ENCODE measurements at places on chromosomes 6 and 20. TPM values are rescaled to one million over a fixed set of nuclear protein-coding genes. Genes with fewer than 3 reads are reported as not detected.

- DNase-seq, result no peak
- H3K27ac ChIP-seq, result no peak overlapping the region
- H3K27me3 ChIP-seq, result no peaks in the 10 kb centered on the region
- H3K4me1 ChIP-seq, result no peaks in the 10 kb centered on the region
- H3K36me3 ChIP-seq, result no peaks in the 10 kb centered on the region
- H3K4me3 ChIP-seq, result no peak overlapping the region
Observed at GRCh38 chr6:159103396-159104162, 58.8 kb upstream of the TAGAP start.

- no peaks in the 10 kb centered on the region for H3K27me3 ChIP-seq
- H3K36me3 ChIP-seq, result no peaks in the 10 kb centered on the region
- DNase-seq, result no peak
Observed at GRCh38 chr6:105112577-105112976, 67.2 kb downstream of the POPDC3 start.

DNA sequence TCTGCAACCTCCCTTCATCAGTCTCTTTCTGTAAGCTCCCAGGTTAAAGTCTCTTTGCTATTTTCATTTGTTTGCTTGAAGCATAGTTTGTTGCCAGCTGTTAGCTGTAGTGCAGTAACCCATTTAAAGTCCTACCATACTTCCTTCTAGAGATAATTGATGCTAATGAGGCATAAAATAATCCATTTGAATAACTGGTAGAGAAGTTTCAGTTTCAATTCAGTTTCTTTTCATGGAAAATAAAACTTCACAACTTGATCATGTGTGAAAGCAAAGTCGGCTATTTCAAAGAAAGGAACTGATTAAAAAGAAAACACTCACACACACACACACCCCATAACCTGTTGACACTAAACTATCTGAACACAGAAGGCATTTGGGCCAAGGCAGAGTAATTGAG lies 68.5 kb upstream of the TENT5A start:
- H3K27ac ChIP-seq, result no peak overlapping the region
- DNase-seq, result no peak
- H3K4me3 ChIP-seq, result no peak overlapping the region
- H3K36me3 ChIP-seq, result no peaks in the 10 kb centered on the region
- H3K27me3 ChIP-seq, result no peaks in the 10 kb centered on the region

The SGK1 gene
- 89.7 TPM for total RNA-seq

The STX16 gene
- 75.7 TPM for total RNA-seq

The FERMT1 gene
- total RNA-seq, result 1.5 TPM
